ENCODE measurements at places on chromosomes 12 and 14.

- DNase-seq, result no peak
Observed at GRCh38 chr14:85344847-85345570, 184.9 kb upstream of the FLRT2 start.

DNA sequence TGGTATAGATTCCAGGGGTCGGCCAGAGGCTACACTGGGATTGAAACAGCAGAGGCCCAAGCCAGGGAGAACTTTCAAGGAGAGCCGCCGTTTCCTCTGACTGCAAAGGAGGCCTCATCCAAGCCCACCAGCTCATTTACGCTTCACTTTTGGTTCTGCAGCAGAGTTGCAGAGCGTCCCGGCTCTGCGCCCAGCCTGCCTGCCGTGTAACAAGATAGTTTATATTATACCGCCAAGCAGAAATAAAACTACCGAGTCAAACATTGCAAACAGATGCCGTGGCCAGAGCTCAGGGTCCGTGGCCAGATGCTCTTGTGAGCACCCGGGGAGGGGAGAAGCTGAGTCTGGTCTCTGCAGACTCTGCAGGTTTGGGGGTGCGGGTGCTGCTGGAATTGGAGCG lies 60.7 kb upstream of the TBX3 start:
- DNase-seq, result no peak

GRCh38 chr14:101875727-101876554 lies 88.4 kb upstream of the DYNC1H1 start:
- no peak for DNase-seq

DNA sequence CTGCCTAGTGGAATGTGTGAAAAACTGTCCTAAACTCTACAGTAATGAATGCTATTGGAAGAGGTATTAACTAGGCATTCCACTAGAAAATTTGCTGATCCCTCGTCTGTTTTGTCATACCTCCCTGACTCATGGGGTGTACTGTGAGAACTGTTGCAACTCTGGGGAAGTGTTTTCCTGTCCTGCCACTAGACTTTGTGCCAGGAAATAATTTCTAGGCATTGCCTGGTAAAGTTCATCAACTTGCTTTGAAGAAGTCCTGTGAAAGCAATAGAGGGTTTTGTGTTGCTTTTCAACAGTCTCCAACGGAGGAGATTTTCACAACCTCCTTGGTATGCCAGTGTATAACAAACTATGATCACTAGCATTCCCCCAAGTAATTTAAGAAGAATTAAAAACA lies 139.9 kb downstream of the AKAP6 start:
- no peak for DNase-seq

DNA sequence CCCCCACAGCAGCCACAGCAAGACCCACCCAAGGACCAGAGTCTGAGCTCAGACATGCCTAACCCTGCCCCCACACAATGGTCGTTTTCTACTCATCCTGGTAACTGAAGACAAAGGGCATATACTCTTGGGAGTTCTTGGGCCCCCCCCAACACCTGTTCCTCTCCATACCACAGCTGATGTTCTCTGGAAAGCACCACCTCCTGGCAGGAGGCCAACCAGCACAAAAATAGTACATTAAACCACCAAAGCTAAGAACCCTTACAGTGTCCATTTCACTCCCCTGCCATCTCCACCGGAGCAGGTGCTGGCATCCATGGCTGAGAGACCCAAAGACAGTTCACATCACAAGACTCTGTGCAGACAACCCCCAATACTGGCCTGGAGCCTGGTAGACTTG lies 80.6 kb upstream of the DAAM1 start:
- DNase-seq, result no peak

- DNase-seq, result no peak
Observed at GRCh38 chr14:69612014-69612782, 802 bp downstream of the SUSD6 start.

GRCh38 chr14:50573862-50574261 lies 13.9 kb downstream of the ATL1 start:
- no peak for DNase-seq

DNA sequence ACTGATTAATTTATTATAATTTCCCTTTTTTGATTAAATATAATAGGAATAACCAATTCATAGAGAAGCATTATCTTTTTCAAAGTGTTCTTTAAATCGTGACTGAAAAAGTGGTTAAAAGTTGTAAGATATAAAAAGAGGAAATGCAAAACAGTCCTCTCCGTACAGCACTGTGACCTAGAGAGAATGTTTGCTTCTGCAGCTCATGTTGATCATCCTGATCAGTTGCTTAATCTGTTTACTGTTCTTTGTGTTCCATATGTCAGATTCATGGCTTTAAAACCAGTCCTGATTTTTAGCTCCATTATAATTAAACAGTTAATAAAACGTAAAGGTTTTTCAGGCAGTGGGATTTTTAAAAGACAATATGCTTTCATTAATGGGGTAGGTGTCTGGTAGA lies 4.7 kb downstream of the TTC8 start:
- no peak for DNase-seq
